NCI-H2107 (cell line): ENCODE measurements at places on chromosomes 3 and 15.

DNA sequence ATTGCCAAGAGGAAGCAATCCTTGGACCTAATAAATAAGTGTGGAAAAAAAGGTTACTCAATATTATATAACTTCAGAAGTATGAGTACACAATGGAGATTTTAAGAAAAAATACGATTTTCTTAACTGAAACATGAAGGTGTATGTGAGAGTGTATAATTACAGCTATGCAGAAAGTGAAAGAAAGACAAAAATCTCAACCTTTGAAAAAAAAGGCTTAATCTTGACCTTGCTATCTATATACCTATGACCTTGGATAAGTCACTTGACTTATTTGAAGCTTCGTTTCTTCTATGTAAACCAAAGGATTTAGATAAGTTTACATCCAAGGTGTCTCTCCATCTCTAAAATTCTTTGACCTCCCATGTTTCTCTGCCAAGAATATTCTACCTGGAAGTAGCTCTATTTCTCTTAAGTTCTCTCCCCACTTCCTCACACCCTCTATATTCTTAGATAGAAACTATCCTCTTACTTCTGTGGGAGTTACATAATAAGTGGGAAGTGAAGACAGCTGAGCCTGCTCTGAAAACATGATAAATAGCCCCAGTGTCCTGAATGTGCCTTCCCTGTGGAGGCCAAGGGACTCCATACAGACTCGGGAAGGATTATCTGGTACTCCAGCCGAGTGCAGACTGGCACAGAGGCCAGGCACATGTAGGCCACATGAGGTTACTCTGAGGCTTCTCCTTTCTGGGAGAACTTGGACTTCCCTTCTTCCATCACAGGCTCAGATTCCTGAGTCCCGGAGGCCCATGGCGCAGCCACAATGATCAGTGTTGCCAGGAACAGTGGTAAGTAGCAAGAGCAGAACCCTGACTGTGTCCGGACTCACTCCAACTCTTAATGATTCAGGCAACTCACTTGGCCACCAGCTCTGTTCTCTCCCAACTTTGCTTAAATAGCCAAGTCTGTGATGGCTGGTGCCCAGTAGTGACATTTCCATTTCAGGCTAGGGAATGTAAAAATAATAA lies 166.8 kb upstream of the COL8A1 start:
- DNase-seq: no peak

- no peak for DNase-seq
Measured at GRCh38 chr3:23071758-23072157, 131.4 kb upstream of the UBE2E2 start.

DNA sequence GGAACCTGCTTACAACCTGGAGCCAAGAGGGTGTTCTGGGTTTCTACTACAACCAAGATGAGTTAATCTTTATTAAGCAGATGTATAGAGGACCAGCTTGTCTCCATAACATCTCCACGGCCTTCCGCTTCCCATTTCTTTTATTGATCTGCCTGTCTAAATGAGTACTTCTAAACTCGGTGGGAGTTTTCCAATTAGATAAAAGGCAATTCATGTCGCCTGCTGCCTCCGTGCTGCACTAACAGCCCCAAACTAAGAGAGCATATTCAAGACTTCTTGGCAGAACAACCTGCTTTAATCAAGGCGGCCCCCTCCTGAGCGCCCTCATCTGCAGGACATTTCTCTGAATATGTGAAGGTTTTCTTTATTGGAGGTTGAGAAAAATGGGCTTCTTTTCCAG lies 270.1 kb downstream of the PDCD6IP start:
- DNase-seq: no peak

DNA sequence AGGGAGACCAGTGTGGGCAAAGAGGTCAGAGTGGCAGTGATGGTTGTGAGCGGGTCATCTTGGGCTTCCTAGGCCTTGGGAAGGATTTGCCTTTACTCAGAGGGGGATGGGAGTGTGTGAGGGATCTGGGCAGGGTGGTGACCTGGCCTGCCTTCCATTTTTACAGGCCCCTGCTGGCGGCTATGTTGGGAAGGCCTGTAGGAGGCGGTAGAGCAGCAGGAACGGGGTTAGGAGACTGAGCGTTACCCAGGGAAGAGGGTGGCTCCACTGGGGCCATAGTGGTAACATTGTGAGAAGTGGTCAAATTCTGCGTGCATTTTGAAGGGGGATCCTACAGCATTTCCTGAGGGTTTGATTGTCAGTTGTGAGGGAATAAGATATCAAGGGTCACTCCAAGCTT lies 307.3 kb upstream of the CTDSPL start:
- DNase-seq: no peak

GRCh38 chr3:66797889-66798560 lies 200.1 kb upstream of the KBTBD8 start:
- no peak for DNase-seq

GRCh38 chr3:45603226-45603625 lies 8.7 kb downstream of the LIMD1 start:
- no peak for DNase-seq

DNA sequence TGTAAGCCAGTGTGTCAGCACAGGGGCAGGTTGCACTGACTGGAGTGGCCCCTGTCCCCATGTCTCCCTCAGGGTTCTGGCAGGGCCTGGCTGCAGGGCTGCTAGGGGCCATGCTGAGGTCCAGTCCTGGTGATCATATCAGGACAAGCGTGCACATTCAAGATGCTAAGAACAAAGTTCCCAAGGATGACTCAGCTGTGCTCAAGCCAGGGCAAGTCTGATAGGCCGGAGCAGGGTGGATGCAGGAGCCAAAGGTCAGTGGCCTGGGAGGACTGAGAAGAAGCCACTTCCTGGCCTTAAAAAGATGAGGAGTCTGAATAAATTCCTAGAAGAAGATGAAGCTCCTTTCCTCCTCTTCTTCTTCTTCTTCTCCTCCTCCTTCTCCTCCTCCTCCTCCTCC lies 353.2 kb downstream of the AGBL1 start:
- DNase-seq: no peak

DNA sequence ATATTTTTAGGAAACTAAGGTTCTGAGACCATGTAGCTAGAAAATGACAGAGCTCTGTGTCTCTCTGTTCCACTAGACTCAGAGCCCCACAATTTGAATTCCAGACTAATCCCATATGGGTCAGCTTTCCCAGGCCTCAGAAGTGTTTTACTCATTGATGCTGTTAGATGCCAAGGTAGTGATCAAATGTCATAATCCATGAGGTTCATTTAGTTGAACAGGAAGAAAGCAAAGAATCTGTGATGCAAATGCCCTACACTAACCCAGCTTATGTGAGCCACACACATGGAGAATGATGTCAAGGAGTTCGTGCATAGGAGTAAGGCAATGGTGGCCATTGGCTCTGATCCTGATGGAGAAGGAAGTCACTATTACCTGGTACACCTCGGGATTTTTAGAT lies 363.4 kb upstream of the RARB start:
- no peak for DNase-seq

- no peak for DNase-seq
Measured at GRCh38 chr3:113039546-113039945, 48.8 kb downstream of the GTPBP8 start.

- no peak for DNase-seq
Measured at GRCh38 chr15:78923480-78924360, 21.1 kb downstream of the CTSH start.

DNA sequence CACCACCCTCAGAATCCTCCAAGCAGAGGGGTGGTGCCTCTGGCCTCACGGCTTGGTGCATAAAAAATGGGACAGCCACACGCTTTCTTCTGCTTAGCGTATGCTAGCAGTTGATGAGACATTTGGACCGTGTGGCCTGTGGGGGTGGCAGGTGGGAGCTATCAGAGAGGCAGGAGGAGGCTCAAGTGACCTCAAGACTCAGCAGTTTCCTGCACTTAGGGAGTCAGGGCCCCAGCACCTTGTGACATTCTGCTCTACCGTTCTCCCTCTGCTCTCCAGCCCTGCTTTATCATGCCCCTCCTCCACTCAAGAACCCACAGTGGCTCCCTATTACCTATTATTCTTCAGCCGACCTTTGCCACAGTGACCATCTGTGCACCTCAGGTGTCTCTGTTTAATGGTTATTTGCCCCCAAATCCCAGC lies 41.0 kb upstream of the CGNL1 start:
- no peak for DNase-seq

DNA sequence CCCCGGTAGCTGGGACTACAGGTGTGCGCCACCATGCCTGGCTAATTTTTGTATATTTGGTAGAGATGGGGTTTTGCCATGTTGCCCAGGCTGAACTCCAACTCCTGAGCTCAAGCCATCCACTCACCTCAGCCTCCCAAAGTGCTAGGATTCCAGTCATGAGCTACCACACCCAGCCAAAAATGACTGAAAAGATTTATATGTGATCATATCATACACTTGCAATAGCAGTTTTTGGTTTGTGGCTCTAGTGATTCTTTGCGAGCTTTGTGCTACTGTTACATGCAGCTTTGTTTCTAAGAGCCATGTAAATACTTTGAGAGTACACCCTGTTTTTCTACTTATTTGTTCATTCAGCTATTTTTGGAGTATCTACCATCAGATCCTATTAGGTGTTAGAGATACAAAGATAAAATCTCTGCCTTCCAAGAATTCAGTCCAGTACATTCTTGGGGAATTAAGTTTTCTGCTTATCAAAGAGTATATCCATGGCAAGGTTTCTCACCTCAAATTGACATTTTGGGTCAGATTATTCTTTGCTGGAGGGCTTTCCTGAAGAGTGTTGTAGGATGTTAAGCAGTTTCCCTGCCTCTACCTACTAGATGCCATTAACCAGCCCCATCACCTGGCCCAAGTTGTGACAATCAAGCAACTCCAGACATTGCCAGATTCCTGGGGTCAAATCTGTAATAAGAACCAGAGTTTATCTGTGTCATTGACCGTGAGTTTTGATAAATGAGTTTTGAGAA lies 15.0 kb downstream of the SNAP23 start:
- DNase-seq: no peak

DNA sequence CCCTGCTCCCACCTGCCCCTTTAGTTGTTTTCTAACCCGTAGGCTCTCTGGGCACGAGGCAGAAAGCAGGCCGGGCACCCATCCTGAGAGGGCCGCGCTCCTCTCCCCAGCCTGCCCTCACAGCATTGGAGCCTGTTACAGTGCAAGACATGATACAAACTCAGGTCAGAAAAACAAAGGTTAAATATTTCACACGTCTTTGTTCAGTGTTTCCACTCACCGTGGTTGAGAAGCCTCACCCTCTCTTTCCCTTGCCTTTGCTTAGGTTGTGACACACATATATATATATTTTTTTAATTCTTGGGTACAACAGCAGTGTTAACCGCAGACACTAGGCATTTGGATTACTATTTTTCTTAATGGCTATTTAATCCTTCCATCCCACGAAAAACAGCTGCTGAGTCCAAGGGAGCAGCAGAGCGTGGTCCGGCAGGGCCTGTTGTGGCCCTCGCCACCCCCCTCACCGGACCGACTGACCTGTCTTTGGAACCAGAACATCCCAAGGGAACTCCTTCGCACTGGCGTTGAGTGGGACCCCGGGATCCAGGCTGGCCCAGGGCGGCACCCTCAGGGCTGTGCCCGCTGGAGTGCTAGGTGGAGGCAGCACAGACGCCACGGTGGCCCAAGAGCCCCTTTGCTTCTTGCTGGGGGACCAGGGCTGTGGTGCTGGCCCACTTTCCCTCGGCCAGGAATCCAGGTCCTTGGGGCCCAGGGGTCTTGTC lies 48.5 kb downstream of the PGPEP1L start:
- DNase-seq: no peak

DNA sequence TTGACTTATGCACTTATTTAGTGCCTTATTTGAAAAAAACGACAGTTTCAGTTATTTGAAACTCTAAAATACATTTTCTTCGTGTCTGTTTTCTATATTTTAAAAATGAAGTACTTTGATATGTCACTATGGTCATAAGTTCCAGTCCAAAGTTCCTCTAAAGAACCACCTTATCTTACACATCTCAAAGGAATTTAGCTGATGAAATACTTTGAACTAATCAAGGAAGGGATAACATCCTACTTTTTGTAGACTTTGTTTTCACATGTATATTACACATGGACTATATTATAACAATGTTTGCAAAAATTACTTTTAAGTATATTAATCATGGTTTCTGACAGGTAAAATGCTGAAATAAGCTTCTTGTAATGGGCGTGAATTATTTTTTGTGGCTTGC lies 265.8 kb upstream of the ZNF717 start:
- DNase-seq: no peak

DNA sequence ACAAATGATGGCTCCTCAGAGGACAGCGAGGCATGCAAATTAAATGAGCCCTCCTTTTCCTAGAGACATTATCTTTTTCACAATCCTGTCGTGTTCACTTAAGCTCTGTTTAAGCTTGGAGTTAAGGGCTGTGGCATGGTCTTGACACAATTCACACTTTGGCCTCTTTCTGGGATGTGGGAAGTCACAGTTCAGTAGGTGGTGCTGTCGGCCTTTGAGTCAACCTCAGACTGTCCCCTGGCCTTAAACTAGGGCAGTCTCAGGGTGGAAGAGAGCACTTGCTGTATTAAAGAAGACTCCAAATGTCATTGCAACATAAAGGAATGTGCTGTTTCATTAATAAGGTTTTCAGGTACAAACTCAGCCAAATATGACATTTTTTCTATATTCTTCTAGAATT lies 351.0 kb downstream of the MCTP2 start:
- DNase-seq: no peak

DNA sequence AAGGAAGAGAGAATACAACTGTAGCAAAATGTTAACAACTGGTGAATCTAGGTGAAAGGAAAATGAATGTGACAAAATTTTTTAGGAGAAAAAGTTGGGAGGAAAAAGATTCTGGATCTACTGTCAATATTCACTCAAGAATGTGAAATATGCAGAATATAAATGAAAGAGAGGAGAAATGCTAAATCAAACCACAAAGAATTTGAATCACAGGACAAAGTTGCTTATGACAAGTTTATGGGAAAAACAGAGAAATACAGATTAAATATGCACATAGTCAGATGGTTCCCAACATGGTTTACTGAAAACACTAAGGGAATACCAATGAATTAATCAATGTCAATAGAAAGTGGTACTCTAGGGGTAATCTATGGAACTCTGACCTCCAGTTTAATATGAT lies 27.6 kb downstream of the C3orf33 start:
- no peak for DNase-seq

DNA sequence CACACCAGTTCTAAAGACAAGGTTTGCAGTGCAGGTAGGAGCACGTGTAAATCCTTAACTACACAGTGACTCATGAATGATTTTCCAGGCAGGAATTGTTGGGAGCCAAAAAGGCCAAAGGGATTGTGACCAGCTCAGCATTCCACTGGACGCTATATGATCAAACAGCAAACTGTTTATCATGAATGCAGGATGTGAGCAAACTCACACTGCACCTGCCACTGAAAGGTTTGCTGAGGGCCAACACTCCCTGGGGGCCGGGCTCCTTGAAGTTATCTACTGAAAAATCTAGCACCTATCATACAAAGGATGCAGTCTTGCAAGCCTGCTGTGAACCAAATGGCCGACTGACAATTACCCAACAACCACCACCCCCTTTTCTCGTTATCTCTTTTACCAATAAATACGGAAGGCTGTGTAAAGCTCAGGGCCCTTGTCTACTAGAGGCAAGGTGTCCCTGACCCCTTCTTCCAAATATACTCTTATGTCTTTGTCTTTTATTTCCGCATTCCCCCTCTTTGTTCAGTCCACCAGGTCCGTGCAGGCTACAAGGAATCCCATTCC lies 11.5 kb upstream of the DNASE1L3 start:
- DNase-seq: no peak
